ENCODE measurements at places on chromosomes 13 and 19.

DNA sequence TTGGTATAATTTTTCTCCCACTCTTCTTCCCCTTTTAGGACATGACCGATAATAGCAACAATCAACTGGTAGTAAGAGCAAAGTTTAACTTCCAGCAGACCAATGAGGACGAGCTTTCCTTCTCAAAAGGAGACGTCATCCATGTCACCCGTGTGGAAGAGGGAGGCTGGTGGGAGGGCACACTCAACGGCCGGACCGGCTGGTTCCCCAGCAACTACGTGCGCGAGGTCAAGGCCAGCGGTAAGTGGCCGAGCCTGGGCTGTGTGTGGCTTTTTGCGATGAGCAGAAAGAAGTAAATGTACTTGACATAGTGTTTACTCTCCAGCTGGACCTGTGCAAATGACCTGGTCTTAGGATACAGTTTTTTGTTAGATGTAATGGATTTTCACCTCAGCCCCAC, 102.5 kb downstream of the ARHGEF7 start:
- DNase-seq: no peak

DNA sequence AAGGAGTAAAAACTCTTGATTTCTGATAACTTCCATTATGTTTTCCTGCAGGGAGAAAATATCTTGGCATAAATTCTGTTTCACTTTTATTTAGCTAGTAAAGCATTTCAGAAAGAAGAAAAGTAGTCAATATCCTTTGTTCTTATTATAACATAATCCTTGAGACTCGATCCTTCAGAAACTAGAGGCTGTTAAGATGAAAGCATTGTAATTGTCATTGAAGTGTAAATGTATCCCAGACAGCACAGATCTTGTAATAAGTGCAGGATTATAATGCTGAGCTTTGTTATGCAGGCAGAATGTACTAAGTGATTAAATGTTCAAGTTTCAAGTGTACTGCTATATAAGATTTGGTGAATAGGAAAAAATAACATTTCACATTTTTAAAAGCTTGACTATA, 225.2 kb upstream of the ATXN8OS start:
- DNase-seq: no peak

GRCh38 chr19:8501516-8501915, 924 bp downstream of the PRAM1 start:
- no peak for DNase-seq

- no peak for DNase-seq
These were observed 114.4 kb downstream of the ZDHHC20 start for GRCh38 chr13:21344662-21345176.

DNA sequence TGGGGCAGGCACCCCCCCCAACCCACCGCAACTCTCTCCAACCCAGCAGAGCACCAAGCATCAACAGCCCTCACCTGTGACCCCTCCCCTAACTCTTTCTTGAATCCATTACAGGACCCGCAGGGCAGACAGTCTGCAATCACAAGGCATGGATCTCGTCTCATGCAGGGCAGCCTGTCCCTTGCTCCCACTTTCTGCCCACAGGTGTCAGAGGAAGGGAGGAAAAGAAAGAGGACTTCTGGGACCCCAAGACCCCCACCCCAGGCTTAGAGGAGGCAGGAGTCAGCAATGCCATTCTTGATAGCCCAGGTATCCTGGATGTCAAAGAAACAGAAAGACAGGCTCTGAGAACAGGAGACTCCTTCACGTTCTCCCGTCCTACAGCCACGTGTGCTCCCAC, 47.4 kb upstream of the TUBGCP3 start:
- no peak for DNase-seq
